ENCODE measurements at places on chromosomes 16 and 17. TPM values are rescaled to one million over a fixed set of nuclear protein-coding genes. Genes with fewer than 3 reads are reported as not detected.

DNA sequence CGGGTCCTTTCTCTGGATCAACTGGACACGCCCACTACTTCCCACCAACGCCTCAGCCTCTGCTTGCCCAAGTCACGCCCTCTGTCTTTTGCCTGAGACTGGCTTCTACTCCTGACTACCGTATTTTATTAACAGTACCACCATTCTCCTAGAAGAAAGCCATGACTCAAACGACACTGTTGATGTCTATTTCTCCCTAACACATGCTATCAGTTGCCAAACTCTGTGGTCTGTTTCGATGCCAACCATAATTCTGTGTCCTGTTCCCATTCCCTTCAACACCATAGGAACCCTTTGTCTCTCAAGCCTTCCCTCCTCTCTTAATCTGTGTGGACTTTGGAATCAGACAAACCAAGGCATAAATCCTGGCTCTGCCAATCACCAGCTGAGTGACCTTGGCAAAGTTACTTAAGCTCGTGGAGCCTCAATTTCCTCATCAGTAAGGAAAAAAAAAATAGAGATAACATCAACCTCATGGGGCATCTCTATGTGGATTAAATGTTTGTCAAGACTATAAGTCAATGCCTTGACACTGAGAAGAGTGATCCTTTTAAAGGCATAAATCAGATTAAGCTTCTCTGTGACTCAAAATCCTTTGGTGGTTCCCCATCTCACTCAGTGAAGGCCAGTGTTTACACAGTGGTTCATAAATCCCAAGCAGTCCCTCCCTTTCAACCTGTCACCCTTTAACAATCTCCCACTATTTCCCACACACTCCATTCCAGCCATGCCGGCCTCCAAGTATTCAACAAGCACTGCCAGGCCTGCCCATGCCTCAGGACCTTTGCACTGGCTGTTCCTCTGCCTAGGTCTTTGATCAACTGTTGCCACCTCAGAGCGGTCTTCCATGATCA is 45.6 kb downstream of the ERN1 start:
- no peak for DNase-seq

GRCh38 chr17:37146086-37147064 is 197.6 kb downstream of the AATF start:
- DNase-seq, result no peak

DNA sequence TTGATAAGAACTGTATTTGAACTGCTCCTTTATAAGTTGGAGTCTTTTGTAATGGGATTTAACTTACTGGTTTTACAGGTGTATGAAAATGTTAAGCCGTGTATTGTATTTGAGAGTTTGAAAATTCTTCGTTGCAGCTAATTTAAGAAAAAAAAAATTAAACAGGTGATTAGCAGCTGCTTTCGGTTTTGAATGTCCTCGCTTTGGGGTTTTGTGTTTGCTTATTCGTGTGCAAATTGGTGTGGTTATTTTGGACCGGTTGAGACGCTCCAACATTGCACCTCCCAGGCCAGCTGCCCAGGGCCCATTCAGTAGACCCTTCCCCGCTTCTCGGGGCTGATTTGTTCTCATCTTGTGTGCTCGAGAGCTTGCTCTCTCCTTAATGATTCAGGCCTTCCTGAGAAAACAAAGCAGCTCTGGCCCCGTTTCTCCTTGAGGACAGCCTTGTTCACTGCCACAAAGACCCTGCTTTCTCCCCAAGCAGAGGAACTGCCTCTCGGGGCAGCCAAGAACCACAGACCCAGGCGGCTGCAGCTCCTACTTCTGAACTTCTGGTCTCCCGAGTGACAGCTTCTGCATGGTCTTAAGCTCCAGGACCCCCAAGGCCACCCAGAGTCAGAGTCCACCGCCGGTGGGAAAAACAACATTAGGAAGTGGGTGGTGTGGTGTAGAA is 100.5 kb downstream of the MSI2 start:
- no peak for DNase-seq

GRCh38 chr17:46216682-46217081 is 23.5 kb upstream of the KANSL1 start:
- no peak for DNase-seq

- DNase-seq, result no peak
Observed at GRCh38 chr16:31421587-31421986, 6.6 kb downstream of the COX6A2 start.

- DNase-seq, result no peak
Observed at GRCh38 chr16:86365513-86366273, 144.6 kb upstream of the FOXF1 start.

GRCh38 chr17:31310260-31310659 is 3.6 kb downstream of the EVI2B start:
- DNase-seq, result no peak

DNA sequence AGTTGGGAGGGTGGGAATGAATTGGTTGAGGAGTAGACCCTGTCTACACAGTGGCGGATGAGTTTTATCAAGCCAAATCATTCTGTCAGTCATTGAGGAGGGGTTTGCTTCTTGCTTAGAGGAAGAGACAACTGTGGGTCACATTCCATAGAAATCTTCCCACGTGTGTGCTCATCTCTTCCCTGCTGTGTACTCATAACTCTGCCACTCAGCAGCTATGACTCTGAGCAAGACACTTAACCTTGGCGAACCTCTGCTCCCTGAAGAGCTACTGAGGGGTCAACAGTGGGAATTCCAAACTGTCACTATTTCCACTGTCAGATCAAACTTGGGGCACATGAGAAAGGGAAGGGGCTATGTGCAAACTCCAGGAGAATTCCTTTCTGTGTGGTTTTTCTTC is 72.6 kb upstream of the COX10 start:
- no peak for DNase-seq

- no peak for DNase-seq
Observed at GRCh38 chr17:16873174-16874035, 98.5 kb downstream of the TNFRSF13B start.

DNA sequence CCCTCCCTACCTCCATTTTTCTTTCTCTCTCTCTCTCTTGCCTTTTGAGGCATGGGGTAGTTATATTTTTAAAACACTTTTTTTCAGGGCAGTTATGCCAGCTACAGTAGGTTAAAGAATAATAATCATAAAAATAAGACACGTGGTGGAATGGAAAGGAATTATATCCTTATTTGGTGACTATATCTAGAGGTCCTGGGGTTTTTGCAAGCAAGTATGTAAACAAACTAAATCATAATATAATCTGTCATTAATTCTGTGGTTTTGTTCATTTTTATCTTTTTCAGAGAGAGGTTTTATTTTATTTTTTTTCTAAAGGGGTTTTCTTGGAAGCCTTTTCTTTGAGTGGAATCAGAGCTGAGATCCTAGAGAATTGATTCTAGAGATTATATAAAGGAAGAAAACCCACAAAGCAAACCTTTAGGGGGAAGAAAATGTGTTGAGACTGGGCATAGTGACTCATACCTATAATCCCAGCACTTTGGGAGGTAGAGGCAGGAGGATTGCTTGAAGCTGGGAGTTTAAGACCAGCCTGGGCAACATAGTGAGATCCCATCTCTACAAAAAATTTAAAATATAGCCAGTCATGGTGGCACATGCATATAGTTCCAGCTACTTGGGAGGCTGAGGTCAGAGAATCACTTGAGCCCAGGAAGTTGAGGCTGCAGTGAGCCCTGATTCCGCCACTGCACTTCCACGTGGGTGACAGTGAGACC is 53.2 kb downstream of the NQO1 start:
- DNase-seq, result no peak

DNA sequence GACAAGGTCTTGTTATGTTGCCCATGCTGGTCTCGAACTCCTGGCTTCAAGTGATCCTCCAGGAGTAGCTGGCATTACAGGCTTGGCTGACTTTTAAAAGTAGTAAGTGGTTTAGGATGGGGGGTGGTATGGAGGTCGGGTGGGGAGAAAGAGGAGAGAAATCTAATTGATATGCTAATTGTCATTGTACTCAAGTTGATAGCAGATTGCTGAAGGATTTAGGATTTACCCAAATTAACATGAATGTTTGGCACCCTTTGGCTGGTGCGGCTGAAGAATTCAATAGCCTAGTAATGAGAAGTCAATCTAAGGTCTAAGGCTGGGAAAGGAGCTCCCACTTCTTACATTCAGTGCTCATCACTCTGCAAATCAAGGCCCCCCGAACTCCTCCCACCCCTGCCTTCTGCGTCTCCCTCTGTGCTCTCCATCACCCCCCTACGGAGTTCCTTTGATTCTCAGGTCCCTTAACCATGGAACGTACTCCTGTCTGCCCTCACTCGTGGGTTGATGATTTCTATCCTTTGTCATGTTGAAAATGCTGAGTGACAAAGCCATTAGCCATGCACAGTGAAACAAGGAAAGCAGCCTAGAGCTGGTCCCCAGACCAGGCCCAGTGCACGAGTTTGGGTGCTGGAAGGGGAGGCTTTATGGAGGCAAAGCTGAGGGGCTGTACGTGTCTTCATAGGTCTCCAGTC is 17.3 kb downstream of the CDH13 start:
- DNase-seq, result no peak

- DNase-seq, result no peak
Observed at GRCh38 chr16:29891525-29892457, 7.6 kb downstream of the SEZ6L2 start.

GRCh38 chr17:6461792-6462524 is 17.7 kb downstream of the PIMREG start:
- no peak for DNase-seq

DNA sequence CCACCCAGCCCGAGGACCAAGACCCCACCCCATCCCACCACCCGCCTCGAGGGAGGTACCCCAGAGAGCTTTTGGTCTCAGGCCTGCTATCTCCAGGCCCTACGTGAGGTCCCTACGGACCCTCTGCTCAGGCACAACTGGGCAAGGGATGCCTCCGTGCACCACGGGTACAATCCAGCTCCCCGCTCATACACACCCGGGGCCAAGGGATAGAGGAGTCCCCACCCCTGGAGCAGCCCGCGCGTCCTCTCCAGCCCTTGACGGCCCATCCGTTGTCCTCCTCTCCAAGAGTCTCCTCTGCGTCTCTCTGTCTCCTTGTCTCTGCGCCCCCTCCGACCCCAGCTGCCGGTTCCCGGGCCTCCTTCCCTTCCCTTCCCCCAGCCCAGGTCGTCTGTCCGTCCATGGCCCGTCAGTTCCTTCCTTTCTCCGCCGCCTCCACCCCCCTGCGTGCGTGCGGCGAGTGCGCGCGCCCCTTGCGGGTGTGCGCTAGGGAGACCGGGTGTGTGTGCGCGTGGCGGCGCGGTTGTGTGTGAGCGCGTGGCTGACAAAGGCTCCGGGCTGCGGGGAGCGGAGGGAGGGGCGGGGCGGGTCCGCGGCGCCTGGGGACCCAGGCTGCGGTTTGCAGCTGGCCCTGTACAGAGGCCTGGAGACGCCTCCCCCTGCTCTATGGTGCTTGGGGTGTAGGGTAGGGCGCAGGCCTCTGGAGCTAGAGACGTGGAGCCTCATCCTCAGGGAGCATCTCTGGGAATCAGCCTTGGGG is 930 bp downstream of the SPNS2 start:
- DNase-seq, result peak; percentile 65

- no peak for DNase-seq
Observed at GRCh38 chr17:14337596-14338079, 36.8 kb downstream of the HS3ST3B1 start.

- no peak for DNase-seq
Observed at GRCh38 chr17:37678036-37678435, 34.8 kb upstream of the DDX52 start.

DNA sequence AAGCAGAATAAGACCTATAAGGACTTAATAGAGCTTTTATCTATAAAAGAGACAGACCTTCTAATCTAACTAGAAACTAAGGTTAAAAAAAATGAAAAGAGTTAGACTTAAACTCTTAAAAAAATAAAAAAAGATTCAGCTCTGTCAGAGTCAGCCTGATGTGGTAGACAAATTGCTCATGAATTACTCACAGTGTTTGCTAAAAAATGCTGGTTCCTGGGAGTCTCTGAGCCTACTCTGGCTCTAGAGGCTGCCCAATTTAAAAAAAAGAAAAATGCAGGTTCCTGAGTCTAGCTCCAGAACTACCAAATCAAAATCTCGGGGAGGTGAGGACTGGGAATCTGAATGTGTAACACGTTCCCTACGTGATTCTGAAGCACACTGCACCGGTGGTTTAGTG is 18.1 kb downstream of the SOST start:
- DNase-seq, result no peak

- peak; percentile 7 for DNase-seq
Observed at GRCh38 chr17:72715906-72716572, 376.4 kb downstream of the SLC39A11 start.

- no peak for DNase-seq
Observed at GRCh38 chr16:71590584-71590983, 13.7 kb upstream of the TAT start.

GRCh38 chr16:60246086-60246485 is 1512.0 kb upstream of the GOT2 start:
- DNase-seq, result no peak

- no peak for DNase-seq
Observed at GRCh38 chr17:18626152-18626870, 17.9 kb downstream of the TBC1D28 start.

DNA sequence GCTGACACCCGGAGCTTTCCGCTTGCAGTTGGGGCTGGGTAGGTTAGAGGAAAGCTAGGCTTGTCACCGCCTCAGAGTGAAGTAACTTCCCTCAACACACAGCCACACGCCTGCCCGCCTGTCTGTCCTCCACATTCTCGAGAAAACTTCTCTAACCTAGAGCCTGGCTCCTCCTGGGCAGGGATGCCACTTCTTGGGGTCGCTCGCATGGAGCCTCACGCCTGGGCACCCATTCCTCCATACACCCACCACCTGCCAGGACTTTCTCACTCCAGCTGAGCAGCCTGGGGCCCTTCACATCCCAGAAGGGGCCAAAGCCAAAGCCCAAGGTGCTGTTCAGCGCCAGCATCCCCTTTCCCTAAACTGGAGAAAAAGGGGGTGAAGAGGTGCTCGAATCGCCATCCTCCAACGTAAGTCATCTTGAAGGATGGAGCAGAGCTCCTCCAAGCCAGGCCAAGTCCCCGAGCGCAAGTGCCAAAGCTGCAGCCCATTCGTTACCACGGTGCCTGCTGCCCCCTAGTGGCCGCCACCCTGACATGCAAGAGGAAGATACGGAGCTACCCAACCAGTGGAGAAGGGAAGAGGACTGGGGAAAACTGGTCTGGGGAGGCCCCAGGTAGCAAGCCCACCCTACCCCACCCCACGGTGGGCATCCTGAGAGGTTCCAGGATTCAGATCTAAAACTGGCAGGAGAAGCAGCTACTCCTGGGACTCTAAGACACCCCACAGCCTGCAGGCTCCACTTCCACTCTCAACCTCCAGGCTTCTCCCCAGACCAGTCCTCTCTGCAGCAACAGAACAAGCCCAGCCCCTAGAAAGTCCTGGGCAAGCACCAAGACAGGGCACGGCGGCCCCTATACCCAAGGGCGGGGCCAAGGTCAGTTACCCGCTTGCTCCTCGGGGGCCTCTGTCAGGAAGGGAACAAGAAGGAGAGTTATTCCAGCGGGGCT is 63.1 kb downstream of the MYO18A start:
- peak; percentile 58 for DNase-seq

GRCh38 chr16:15641753-15642556 is 999 bp downstream of the MARF1 start:
- no peak for DNase-seq

RARA gene
- total RNA-seq, result 7.2 TPM

CFAP119 gene
- 1.6 TPM for total RNA-seq

NATD1 gene
- total RNA-seq, result 1.1 TPM

CDH13 gene
- total RNA-seq, result 27.3 TPM

LHX1 gene
- total RNA-seq, result not detected

CEP95 gene
- total RNA-seq, result 106 TPM

MPP2 gene
- 14.2 TPM for total RNA-seq

STAT5B gene
- total RNA-seq, result 20.7 TPM

CLEC10A gene
- total RNA-seq, result not detected

TMEM235 gene
- total RNA-seq, result not detected

TP53TG3B gene
- total RNA-seq, result not detected

MPG gene
- 50.7 TPM for total RNA-seq

CD7 gene
- not detected for total RNA-seq
